ENCODE measurements at places on chromosomes 4 and X. TPM values are rescaled to one million over a fixed set of nuclear protein-coding genes. Genes with fewer than 3 reads are reported as not detected.

Gene COX7B2
- not detected for total RNA-seq

Gene ERAS
- not detected for total RNA-seq

Gene L1CAM
- total RNA-seq, result 1.1 TPM

Gene VSIG1
- 0.51 TPM for total RNA-seq

Gene TMEM35A
- 0.85 TPM for total RNA-seq

Gene CLIC2
- 19.2 TPM for total RNA-seq

Gene XAGE1A
- total RNA-seq, result not detected

Gene MMRN1
- total RNA-seq, result 2,743 TPM

Gene PASD1
- not detected for total RNA-seq

Gene PRSS12
- total RNA-seq, result 0.17 TPM

Gene GSX2
- not detected for total RNA-seq

Gene TEX13C
- total RNA-seq, result not detected

All from dermis blood vessel endothelial cell (primary cell).